Renal pelvis (tissue), 12 donors: ENCODE measurements at places on chromosomes 6 and 20. TPM values are rescaled to one million over a fixed set of nuclear protein-coding genes. Genes with fewer than 3 reads are reported as not detected.

DNA sequence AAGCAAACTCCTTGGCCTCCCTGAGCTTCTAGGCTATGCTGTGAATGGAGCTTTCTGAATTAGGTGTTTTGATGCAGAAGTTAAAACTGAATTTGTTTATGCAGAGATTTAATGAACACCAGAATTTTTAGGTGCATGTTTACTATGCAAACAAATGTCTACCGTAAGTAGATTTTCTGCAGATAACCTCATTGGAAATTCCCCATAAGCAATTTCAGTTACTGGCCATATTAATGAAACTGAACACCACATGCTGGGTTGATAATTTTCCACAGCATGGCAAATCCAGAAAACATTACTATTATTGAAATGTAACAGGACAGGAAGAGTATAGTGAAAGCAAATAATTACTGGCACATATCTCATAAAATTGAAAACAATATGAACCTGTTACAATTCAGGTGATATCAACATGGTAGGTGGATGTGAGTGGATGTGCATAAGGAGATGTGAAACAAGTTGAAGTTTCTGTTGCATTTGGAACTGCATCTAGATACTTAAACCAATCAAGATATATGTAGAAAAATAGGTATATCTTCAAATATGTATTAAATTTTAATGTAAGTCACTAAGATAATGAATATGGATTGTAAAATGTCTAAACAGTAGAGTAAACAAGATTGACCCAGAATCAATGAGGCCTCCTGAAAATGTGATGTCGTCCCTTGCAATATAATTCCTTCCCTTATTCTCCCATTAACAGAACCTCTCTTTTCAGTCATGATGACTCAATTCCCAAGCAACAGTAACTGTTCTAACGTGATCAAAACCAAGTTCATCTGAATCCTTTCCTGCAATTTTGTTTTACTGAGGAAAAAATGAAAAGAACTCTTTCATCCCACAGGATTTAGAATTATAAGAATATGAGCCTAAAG lies 11.0 kb downstream of the PTCHD4 start:
- DNase-seq = no peak

GRCh38 chr20:1330075-1330830 lies 1.3 kb upstream of the SDCBP2 start:
- DNase-seq = no peak

PHACTR1 gene
- polyA plus RNA-seq = 12.5 TPM

DNA sequence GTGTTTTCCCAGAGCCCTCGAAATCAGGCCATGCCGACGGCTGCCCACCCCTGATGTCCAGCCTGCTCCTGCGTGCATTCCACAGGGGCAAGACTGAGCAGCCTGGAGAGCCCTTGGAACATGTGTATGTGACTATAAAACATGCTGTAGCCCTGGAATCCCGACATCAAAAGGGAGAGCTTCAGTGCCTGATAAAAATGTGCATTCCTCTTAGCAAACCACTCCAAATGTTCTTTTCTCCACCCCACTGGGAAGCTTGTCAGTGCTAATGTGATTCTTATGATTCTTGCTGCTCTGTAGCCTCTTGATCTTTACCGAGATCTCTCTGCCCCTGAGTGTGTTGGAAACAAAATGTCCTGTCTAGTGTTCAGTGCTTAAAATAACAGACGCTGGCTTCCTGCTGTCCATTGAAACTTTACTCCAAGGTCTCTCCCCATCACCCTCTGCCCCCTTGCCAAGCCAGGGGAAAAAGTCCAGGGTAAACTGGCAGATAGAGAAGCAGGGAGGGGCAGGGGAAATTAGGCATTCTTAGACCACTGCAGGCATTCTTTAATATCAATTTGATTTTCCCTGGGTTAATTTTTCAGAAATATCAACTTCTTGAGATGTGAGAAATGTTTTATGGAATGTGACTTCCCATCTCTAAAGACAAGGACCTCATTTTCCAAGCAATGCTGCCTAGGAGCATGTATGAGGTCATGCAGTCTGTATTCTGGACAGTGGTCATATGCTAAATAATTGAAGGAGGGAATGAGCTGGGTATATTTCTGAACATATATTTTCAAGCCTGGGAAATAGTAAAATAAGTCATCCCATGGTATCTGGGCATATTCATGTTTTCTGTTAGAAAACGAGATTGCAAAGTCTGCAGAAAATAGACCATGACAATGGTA lies 73.8 kb upstream of the ISM1 start:
- no peak for DNase-seq

DNA sequence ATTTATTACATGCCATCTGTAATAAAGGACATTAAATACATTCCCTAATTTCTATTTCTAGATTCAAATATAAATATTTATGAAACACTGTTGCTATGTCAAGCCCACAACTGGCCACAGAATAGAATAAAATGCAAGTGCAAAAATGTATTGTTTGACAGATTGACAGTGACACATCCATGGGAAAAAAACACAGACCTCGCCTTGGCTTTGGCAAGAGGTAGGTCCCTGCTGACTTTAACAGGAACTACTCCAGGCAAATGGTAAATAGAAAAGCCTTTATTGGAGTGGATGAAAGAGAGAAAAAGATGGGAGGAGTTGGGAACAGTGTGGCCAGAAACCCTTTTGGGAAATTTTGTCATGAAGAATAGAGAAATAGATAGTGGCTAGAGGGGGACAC lies 622.9 kb downstream of the UTRN start:
- no peak for DNase-seq

- DNase-seq = no peak
Observed at GRCh38 chr6:21263531-21264287, 329.8 kb upstream of the SOX4 start.

LST1 gene
- 5.0 TPM for polyA plus RNA-seq
